ENCODE measurements at places on chromosomes 1 and 21. TPM values are rescaled to one million over a fixed set of nuclear protein-coding genes. Genes with fewer than 3 reads are reported as not detected.

LRRC53 gene
- not detected for total RNA-seq

- H3K4me3 ChIP-seq: no peak overlapping the region
- H3K27ac ChIP-seq: no peak overlapping the region
Observed at GRCh38 chr1:6958407-6959030, 173.3 kb downstream of the CAMTA1 start.

DNA sequence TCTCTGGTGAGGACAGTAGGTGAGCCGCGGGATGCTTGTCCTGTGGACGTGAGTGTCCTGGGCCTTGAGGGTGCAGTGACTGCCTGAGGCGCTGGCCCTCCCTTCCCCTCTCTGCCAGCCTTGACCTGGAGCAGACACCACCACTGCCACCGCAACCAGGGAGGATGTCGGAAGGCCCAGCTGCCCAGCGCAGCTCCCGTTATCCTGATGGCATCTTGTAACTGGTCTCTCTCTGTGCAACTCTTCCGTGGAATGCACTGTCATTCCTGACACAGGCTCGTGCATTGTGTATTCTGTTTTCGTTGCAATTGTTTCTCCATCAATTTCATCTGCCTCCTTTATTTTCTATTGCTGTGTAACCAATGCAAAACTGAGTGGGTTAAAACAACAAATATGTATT lies 118.2 kb downstream of the PCBP3 start:
- DNase-seq: no peak
- no peaks in the 10 kb centered on the region for H3K36me3 ChIP-seq
- no peaks in the 10 kb centered on the region for H3K27me3 ChIP-seq
- no peaks in the 10 kb centered on the region for H3K4me1 ChIP-seq

GRCh38 chr1:223344491-223344890 lies 19.5 kb downstream of the SUSD4 start:
- H3K27ac ChIP-seq: no peak overlapping the region
- H3K4me1 ChIP-seq: no peaks in the 10 kb centered on the region
- H3K36me3 ChIP-seq: no peaks in the 10 kb centered on the region
- no peaks in the 10 kb centered on the region for H3K27me3 ChIP-seq
- no peak for DNase-seq

DNA sequence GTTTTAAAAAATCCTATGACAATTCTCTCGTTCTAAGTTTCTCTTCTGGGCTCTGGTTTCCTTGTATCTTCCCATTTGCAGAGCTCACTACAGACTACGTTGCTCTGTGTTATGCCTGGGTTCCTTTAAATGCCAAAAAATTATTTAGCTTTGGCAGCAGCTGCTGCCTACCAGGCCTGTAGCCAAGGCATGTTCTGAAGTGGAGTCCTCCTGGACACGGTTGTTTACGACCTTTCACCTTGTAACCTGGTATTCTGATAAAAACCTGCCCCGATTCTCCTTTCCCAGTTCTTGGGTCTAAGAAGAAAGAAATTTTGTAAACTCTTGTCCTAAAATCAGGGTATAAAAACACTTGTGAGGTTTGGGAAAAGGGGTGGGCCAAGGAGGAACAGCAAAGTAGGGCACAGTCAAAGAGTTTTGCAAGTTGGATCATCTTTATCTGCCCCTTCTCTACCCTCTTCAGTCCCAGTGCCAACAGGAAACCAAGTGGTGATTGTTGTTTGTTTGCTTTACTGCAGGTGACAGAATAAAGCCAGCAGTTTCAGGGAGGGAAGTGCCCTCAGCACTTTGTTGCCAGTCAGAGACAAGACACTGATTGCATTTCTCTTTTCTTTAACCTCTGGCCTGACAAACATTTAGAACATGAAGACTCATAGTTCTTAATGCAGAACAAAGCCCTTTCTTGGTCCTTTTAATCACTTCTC lies 3.1 kb upstream of the TXNIP start:
- peaks cover 5% of the 10 kb centered on the region for H3K4me1 ChIP-seq
- no peak for DNase-seq
- peaks cover 1% of the 10 kb centered on the region for H3K36me3 ChIP-seq
- H3K27me3 ChIP-seq: no peaks in the 10 kb centered on the region

ZBED6 gene
- total RNA-seq: 12.7 TPM

CR1 gene
- total RNA-seq: not detected

DNA sequence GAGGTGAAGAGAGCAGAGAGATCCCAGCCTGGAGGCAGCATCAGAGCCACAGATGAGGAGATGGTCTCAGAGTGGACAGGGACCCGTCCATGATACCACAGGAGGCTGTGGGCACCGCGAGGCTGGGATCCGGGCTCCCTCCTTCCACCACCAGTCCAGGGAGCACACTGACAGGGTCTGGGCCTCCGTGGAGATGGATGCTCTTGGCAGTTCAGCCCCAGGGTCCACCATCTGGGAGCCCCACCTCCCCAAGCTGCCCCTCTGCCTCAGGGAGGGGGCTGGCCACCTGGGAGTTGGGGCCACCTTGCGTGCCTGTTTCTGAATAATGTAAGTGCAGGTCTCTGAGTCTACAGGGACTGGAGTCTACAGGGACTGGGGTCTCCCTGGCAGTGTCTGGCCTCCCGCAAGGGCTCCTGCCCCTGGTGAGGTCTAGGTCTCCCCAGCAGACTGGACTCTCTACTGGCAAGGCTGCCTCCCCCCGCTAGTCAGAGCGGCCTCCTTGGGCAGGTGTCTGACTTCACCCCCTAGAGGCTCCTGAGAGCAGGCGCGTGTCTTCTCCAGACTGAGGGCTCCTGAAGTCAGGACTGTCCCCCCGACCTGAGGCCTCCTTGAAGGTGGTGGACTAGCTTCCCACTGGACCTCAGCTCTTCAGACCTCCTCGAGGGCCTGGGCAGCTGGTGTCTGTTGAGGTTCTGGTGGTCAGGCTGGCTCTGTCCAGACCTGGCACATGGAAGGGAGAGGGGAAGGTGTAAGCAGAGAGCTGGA lies 218.5 kb downstream of the PTPRU start:
- no peak for DNase-seq
- H3K4me3 ChIP-seq: no peak overlapping the region
- H3K36me3 ChIP-seq: no peaks in the 10 kb centered on the region
- H3K4me1 ChIP-seq: no peaks in the 10 kb centered on the region

- H3K4me1 ChIP-seq: peaks cover 27% of the 10 kb centered on the region
- no peak overlapping the region for H3K4me3 ChIP-seq
- H3K27me3 ChIP-seq: no peaks in the 10 kb centered on the region
- peaks cover 7% of the 10 kb centered on the region for H3K36me3 ChIP-seq
- H3K27ac ChIP-seq: no peak overlapping the region
Observed at GRCh38 chr1:206587904-206588303, 24.4 kb downstream of the EIF2D start.

EFNA1 gene
- not detected for total RNA-seq

OR2L2 gene
- total RNA-seq: under 0.01 TPM

TP73 gene
- not detected for total RNA-seq

NBPF6 gene
- total RNA-seq: not detected

GRCh38 chr1:86466109-86466844 lies 2.5 kb upstream of the CLCA1 start:
- H3K4me3 ChIP-seq: no peak overlapping the region
- H3K27me3 ChIP-seq: no peaks in the 10 kb centered on the region
- H3K27ac ChIP-seq: no peak overlapping the region

- no peaks in the 10 kb centered on the region for H3K4me1 ChIP-seq
- H3K36me3 ChIP-seq: no peaks in the 10 kb centered on the region
- peak; percentile 78 for DNase-seq
- no peaks in the 10 kb centered on the region for H3K27me3 ChIP-seq
- H3K27ac ChIP-seq: no peak overlapping the region
Observed at GRCh38 chr21:39675993-39676661, 63.4 kb downstream of the B3GALT5 start.

DNA sequence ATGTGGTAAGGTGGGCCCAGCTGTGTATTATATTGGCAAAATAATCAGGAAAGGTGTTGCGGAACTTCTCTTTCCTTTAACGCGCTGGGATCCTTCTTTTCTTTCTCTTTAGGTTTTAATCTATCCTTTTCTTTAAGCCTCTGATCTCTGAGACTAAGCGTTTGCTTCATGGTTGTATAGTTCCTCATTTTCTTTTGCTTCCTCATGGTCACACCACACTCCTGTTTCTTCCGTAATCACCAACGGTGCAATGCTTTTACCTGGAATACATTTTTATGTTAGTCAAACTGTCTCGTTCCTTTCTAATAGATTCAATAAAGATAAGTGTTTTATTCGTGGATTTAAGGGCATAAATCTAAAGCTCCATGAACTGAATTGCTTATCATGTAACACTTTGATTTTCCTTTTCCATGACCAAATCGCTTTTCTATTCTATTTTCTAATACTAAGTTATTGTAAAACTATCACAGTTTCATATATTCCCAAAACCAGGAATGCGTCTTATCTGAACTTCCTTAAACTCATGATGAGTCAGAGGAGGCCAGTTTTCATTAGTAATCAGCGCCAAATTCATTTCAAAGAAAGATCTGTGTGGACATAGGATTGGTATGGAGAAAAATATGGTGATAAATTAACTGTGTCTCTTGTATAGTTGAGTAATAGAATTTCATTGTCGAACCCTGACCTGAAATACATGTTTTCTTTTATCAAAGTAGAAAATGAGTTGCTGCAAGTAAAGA lies 12.2 kb downstream of the SDCCAG8 start:
- peak; percentile 98 for DNase-seq
- H3K4me1 ChIP-seq: peaks cover 25% of the 10 kb centered on the region
- H3K36me3 ChIP-seq: no peaks in the 10 kb centered on the region
- no peaks in the 10 kb centered on the region for H3K27me3 ChIP-seq
- peak overlapping the region; percentile 36 for H3K27ac ChIP-seq
- no peak overlapping the region for H3K4me3 ChIP-seq

GRCh38 chr21:26005464-26005863 lies 165.1 kb downstream of the APP start:
- peaks cover 2% of the 10 kb centered on the region for H3K36me3 ChIP-seq
- H3K27me3 ChIP-seq: no peaks in the 10 kb centered on the region
- H3K4me3 ChIP-seq: no peak overlapping the region

- no peaks in the 10 kb centered on the region for H3K27me3 ChIP-seq
- peak overlapping the region; percentile 70 for H3K27ac ChIP-seq
- no peaks in the 10 kb centered on the region for H3K36me3 ChIP-seq
- H3K4me1 ChIP-seq: peaks cover 7% of the 10 kb centered on the region
- DNase-seq: peak; percentile 74
- H3K4me3 ChIP-seq: peak overlapping the region; percentile 40
Observed at GRCh38 chr1:153881751-153882150, 41.0 kb downstream of the GATAD2B start.

CTH gene
- total RNA-seq: 9.7 TPM

LGR6 gene
- total RNA-seq: not detected

DNA sequence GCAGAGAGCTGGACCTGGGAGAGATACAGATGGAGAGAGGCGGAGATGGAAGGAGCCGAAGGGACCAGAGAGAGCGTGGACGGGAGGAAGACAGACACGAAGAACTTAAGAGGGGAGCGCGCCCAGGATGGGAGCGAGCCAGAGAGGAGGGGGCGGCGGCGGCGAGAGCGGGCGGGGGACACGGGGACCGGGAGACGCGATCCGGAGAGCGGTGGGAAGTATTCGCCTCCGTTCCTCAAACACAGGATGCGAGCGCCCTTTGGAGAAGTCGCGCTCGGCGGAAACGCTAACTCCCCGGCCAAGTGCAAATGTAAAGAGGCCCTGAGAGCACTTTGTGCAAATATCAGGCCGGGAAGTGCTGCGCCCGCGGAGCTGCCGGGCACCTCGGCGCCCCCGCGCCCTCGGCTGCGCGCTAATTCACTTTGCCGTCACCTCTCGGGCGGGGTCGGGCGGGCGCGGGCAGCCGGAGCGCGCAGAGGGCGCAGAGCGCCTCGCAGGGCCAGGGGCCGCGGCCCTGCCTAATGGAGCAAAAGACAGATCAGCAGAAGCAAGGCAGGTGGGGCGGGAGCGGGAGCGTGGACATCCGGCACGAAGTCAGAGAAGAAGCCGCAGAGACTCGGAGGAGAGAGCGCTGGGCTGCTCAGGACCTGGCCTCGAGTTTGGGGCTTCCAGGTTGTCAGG lies 281.2 kb downstream of the RRAGC start:
- no peaks in the 10 kb centered on the region for H3K36me3 ChIP-seq
- H3K4me1 ChIP-seq: no peaks in the 10 kb centered on the region
- H3K4me3 ChIP-seq: no peak overlapping the region
- H3K27ac ChIP-seq: no peak overlapping the region

LCE3E gene
- not detected for total RNA-seq

LENEP gene
- 0.26 TPM for total RNA-seq

MAP3K21 gene
- 0.51 TPM for total RNA-seq

WNT3A gene
- total RNA-seq: not detected

DNA sequence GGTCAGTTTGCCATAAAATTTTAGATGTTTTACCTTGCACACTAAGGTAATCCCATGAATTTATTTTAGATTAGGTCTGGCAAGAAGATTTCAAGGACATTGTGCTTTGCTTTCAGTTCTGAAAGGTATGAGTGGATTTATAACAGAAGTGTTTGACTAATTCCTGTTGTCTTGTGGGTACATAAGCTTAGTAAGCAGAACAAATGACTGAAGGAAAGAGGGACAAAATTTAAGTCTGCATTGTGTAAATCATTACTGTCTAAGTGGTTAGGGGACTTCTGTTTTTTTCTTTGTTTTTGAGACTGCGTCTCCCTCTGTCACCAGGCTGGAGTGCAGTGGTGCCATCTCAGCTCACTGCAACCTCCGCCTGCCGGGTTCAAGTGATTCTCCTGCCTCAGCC lies 60.1 kb downstream of the PKN2 start:
- no peak overlapping the region for H3K27ac ChIP-seq
- no peaks in the 10 kb centered on the region for H3K36me3 ChIP-seq
- DNase-seq: no peak
- no peaks in the 10 kb centered on the region for H3K4me1 ChIP-seq
- no peak overlapping the region for H3K4me3 ChIP-seq

- H3K4me1 ChIP-seq: peaks cover 41% of the 10 kb centered on the region
- DNase-seq: no peak
- H3K4me3 ChIP-seq: no peak overlapping the region
- H3K27me3 ChIP-seq: no peaks in the 10 kb centered on the region
- peaks cover 20% of the 10 kb centered on the region for H3K36me3 ChIP-seq
Observed at GRCh38 chr1:207815466-207815865, 63.6 kb downstream of the CD46 start.

TIPRL gene
- total RNA-seq: 29.0 TPM

GNG12 gene
- 103 TPM for total RNA-seq

DNA sequence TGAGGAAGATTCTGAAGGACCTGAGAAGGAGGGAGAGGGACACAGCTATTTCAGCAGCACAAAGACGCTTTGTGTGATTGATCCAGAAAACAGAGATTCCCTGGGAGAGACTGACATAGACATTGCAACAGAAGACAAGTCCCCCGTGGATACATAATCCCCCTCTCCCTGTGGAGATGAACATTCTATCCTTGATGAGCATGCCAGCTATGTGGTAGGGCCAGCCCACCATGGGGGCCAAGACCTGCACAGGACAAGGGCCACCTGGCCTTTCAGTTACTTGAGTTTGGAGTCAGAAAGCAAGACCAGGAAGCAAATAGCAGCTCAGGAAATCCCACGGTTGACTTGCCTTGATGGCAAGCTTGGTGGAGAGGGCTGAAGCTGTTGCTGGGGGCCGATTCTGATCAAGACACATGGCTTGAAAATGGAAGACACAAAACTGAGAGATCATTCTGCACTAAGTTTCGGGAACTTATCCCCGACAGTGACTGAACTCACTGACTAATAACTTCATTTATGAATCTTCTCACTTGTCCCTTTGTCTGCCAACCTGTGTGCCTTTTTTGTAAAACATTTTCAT lies 161.3 kb upstream of the SGIP1 start:
- no peaks in the 10 kb centered on the region for H3K27me3 ChIP-seq
- no peak overlapping the region for H3K4me3 ChIP-seq
- no peak overlapping the region for H3K27ac ChIP-seq

Data from fibroblast of lung (primary cell).